ENCODE measurements at places on chromosomes 16 and 17.

DNA sequence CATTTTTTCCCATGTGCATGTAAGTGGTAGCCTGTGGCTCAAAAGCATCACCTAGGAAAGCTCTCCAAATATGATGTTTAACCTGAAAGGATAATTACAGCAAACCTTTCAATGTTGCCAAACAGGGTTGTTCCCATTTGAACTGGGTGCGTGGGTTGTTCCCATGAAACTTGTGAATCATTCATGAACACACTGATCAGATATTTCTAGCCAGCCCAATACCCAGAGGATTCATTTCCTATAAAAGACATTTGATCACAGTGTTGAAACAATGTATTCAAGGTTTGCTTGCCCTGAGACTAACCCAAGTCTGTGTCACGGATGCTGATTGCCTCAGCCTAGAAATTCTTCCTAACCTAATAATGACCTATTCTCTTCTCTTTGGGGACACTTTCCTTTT is 12.9 kb downstream of the KRT39 start:
- no peak for DNase-seq

- no peak for DNase-seq
These were observed 29.4 kb downstream of the NEUROD2 start for GRCh38 chr17:39578272-39578671.

- DNase-seq: no peak
These were observed 8.0 kb downstream of the TRAF4 start for GRCh38 chr17:28751600-28752366.

- DNase-seq: no peak
These were observed 5.6 kb downstream of the GFAP start for GRCh38 chr17:44909681-44910144.

- DNase-seq: no peak
These were observed 541.2 kb upstream of the CDH5 start for GRCh38 chr16:65825191-65825856.

- no peak for DNase-seq
These were observed 16.1 kb upstream of the CRK start for GRCh38 chr17:1471911-1472821.
